ENCODE measurements at places on chromosomes 16 and 17. TPM values are rescaled to one million over a fixed set of nuclear protein-coding genes. Genes with fewer than 3 reads are reported as not detected.

The RMI2 gene
- total RNA-seq: 9.0 TPM

The RAB26 gene
- total RNA-seq: 0.33 TPM

The KIF22 gene
- 40.1 TPM for total RNA-seq

The KRTAP3-2 gene
- not detected for total RNA-seq

The KRT31 gene
- not detected for total RNA-seq

The CD7 gene
- total RNA-seq: not detected

The SCRN2 gene
- total RNA-seq: 42.1 TPM

The SHMT1 gene
- 2.0 TPM for total RNA-seq

The CFAP97D1 gene
- not detected for total RNA-seq

The C17orf113 gene
- total RNA-seq: 0.87 TPM

The FBXO39 gene
- total RNA-seq: not detected

The TP53TG3 gene
- total RNA-seq: not detected

The DPEP3 gene
- not detected for total RNA-seq

The ABCC3 gene
- 0.39 TPM for total RNA-seq

The ASPA gene
- not detected for total RNA-seq

The TBC1D3E gene
- not detected for total RNA-seq

The ZNF385C gene
- total RNA-seq: not detected

The FADS6 gene
- not detected for total RNA-seq

Measured in placental epithelial cell (primary cell).